ENCODE measurements at places on chromosomes 12 and 14.
A peak's percentile ranks its signal among the peaks of the same experiment; 100 is the strongest.

- DNase-seq, result no peak
Observed at GRCh38 chr12:52200781-52201450, 9.1 kb upstream of the KRT80 start.

- peak; percentile 12 for DNase-seq
Observed at GRCh38 chr12:82326905-82327503, 31.2 kb downstream of the CCDC59 start.

- no peak for DNase-seq
Observed at GRCh38 chr12:114921781-114922180, 237.8 kb upstream of the TBX3 start.

- peak; percentile 76 for DNase-seq
Observed at GRCh38 chr12:52965337-52965731, 16.4 kb downstream of the KRT18 start.

DNA sequence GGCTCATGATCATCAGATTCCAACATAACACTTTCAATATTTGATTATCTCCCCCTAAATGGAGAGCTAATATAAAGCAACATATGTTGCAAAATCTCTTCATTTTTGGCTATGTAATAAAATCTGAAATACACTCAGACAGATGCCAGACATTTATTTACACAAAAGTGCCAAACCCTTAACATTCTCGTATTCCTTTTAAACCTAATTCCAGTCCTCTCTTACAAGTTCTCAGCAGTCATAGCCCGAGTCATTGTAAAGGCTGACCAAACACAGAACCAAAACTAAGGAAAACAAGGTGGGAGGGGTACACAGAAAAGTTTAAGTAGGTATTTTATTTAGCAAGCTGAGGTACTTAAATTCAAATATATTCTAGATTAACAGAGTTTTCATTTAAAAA, 81.4 kb downstream of the LRP6 start:
- DNase-seq, result no peak

- peak; percentile 7 for DNase-seq
Observed at GRCh38 chr12:42217656-42218055, 20.4 kb downstream of the YAF2 start.

GRCh38 chr12:89470741-89471509, 53.7 kb downstream of the GALNT4 start:
- peak; percentile 26 for DNase-seq

GRCh38 chr12:132152953-132153352, 8.7 kb downstream of the NOC4L start:
- no peak for DNase-seq

GRCh38 chr14:92241966-92242595, 80.9 kb upstream of the SLC24A4 start:
- DNase-seq, result no peak

- peak; percentile 57 for DNase-seq
Observed at GRCh38 chr14:105092171-105093037, 27.2 kb upstream of the GPR132 start.

- DNase-seq, result no peak
Observed at GRCh38 chr12:19695244-19696098, 256.2 kb downstream of the AEBP2 start.

DNA sequence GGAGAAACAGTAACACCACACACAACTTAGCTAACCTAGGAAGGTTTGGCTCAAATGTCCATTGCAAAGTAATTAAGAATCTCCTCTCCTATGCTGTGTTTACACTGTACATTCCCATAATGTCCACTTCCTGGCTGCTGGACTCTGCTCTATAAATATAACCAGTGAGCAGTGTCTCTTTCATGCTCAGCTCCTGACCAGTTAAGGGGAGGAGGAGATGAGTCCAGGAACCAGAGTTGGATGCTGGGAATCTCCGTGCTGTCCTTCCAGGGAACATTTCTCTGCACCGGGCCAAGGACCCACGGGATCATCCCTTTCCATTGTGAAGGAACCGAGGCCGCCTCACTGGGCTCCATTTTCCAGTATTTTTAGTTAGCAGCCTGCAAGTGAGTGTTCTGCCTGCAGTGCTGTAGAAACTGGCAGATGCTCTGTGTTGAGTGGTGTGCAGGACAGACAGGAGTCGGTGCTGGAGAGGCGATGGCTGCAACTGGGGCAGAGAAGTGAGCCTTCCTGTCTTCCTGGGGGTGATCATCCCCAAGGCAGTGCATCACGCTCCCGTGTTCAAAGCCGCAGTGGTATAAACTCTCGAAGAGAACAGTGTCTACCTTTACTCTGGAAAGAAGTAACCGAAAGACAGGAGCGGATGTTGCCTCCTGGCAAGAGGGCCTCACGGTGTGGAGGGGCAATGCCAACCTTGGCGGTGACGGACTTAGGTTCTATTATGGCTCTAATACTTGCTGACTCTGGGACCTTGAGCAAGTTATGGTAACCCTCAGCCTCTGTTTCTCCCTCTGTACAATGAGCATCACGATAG, 195.5 kb downstream of the CACNA1C start:
- peak; percentile 26 for DNase-seq

DNA sequence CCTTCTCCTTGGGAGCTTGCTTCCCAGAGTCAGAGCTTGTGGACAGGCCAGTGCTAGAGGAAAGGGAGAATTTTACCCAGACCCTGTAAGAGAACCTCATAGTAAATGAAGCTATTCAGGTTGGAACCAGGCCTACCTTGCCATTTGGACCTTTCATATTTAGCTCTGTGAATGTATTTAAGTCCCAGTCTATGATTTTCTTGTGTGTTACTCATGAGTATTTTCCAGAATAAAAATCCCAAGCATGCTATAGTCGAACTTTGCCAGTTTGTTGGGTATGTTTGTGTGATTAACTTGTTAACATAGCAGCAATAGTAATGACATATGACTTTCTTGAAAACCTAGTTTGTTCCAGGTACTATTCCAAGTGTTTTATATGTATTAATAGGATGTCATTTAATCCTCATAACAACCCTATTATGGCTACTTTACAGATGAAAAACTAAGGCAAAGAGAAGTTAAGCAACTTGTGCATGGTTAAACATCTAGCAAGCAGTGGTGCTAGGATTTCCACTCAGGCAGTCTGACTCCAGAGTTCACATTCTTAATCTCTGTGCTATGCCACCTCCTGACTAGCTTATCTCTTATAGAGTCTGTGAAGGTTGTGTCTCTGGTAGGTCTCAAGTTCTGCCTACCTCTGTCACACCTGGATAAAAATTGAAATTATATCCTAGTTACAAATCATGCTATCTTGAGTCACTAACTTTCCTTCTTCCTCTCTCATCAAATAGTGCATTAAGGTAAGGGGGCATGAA, 47.9 kb upstream of the GARIN2 start:
- no peak for DNase-seq

GRCh38 chr14:67533754-67534085, 630 bp downstream of the PLEKHH1 start:
- no peak for DNase-seq

DNA sequence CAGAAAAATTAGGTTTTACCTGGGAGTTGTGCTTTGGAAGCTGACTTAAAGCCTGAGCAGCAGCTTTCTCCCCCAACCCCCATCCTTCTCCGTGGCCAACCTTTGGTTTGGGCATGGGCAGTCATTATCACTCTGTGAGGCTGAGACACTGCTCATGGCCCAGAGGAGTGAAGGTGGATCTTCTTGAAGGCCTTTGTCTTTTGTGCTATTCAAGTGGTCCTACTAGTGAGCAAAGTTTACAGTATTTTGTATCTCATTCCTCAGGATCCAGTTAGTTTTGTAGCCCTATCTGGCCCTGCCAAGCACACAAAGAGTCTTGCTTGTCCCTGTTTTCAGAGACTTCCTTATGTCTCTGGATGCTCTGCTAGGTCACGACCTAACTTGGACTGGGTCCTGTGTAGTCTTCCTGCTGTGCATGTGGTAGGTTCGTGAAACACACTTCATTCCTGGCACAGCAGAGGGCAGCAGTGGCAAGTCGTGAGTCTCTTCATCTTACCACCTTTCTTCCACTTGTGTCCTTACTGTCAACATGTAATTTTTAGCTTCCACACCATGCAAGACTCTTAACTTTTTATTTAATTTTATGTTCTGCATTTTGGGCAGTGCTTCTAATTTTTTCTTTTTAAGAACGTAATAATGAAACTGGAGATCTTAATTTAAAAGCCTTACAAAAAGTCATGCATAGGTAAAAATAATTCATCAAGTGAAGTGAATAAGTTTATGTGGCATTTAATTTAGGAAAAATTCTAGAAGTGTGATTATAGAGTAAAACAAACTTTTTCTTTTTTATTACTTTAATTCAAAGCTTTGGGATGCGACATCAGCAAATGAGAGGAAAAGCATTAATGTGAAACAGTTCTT, 53.7 kb downstream of the APAF1 start:
- DNase-seq, result peak; percentile 66

GRCh38 chr14:70340002-70340401, 19.5 kb downstream of the COX16 start:
- no peak for DNase-seq

GRCh38 chr14:20539906-20540305, 20.9 kb downstream of the RNASE9 start:
- peak; percentile 78 for DNase-seq

DNA sequence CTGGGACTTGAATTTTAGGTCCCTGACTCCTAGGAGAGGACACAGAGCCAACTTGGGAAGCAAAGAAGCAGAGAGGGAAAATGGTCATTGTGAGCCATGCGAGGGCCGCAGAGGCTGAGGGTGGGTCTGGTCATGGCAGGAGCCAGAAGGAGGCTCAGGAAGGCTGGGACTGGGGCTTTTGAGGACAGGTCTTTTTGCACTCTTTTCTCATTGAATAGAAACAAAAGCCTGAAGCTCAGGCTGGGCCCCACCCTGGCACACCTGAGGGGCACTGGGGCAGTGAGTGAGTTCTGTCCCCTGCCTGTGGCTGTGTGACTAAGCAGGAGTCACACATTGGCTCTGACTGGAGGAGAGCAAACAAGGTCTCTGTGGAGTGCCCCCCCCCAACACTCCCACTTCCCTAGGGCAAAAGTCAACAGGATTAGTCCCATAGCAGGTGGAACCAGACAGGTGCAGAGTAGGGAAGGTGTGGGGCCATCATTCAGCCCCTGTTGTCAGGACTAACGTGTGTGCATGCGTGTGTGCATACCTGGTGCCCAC, 2.8 kb downstream of the KRT7 start:
- no peak for DNase-seq

- DNase-seq, result no peak
Observed at GRCh38 chr12:464484-465267, 4.9 kb downstream of the B4GALNT3 start.

- DNase-seq, result no peak
Observed at GRCh38 chr14:98612434-98613200, 659.4 kb downstream of the BCL11B start.

GRCh38 chr12:102876883-102877282, 40.2 kb downstream of the PAH start:
- no peak for DNase-seq

DNA sequence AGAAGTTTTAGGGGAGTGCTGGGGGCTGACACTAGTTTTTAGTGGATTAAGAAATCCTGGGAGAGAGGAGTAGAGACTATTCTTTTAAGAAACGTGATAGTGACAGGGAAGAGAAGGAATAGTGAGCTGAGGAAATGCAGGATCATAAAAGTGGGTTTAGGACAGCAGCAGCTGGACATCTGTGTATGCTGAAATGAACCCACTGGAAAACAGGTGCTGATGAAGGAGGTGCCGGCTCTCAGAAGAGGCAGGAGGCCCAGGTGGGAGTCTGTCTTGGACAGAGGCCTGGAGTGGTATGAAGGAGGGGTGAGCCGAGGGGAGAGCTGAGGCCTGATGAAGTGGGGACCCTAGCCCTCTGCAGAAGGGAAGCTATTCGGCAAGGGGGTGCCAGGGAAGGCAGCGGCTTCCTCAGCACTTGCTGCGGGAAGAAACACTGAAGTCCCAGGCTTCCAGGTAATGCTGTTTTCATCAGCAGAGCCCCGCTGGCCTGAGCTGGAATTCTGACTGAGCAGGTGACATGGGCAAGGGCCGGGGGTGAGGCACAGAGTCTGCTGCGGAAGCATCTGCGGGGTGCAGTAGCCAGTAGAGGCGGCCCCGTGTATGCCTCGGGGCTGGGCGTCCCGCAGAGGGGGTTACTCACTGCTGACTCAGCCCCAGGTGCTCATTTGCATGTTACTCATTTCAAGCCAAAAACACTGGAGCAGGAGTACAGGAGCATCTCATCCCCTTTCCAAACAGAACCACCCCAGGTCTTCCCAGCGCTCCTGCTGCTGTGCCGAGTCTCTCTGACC, 89.7 kb downstream of the TMCC3 start:
- no peak for DNase-seq

GRCh38 chr12:132275110-132275531, 54.3 kb downstream of the GALNT9 start:
- peak; percentile 66 for DNase-seq

GRCh38 chr12:125512541-125513298, 447.5 kb downstream of the AACS start:
- no peak for DNase-seq

GRCh38 chr14:34038358-34039057, 87.6 kb upstream of the EGLN3 start:
- DNase-seq, result no peak

DNA sequence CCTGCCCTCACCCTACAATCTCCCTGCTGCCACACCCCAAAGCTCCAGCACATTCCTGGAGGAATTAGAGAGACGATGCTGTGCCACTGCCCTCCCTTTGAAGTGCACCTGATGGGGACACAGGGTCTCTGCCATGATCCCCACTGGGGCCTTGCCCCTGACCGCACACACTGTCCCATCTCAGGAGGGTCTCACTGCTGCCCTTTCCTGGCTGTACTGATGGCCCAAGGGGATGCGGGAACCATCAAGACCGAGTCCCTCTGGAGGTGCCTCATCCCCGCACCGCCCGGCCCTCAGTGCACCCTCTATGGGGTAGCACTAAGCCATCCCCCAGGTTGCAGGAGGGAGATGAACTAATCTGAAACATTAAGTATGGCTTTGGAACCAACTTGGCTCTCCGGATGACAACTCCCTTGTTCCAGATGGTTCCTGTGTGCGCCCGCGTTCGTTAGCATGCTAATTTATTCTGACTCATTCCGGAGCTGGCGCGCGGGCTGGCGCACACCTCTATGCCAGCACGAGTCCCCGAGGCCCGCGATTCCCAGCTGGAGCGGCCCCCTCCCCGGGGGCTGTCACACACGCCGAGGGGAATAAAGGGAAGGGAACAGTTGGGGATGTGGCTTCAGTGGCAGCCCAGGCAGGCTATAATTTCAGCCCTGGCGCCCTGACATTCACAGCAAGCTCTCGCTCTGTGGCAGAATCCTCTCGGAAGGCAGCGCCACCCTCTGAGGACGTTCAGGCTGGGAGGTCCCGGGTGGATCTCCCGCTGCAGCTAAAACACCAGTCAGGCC, 34.2 kb upstream of the C14orf180 start:
- DNase-seq, result no peak

Data from umbilical cord (tissue), 2 donors.